HuH-7.5 (cell line): ENCODE measurements at places on chromosomes 11 and 22.

DNA sequence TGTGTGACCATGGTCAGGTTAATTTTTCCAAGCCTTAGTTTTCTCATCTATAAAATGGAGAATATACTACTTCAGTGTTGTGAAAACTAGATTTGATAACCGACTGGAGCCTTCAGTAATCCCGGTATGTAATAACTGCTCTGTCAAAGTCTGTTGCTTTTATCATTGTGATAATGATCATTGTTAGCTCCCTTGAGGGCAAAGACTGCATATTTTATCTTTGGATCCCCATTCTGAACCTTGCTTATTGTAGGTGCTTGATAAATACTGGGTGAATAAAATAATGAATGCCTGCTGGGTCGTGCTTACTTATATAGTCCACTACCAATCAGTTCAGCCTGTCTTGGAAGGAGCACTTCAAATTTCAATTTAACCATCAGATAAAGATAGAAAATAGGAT, 105.3 kb downstream of the ARFGAP2 start:
- no peak for DNase-seq

DNA sequence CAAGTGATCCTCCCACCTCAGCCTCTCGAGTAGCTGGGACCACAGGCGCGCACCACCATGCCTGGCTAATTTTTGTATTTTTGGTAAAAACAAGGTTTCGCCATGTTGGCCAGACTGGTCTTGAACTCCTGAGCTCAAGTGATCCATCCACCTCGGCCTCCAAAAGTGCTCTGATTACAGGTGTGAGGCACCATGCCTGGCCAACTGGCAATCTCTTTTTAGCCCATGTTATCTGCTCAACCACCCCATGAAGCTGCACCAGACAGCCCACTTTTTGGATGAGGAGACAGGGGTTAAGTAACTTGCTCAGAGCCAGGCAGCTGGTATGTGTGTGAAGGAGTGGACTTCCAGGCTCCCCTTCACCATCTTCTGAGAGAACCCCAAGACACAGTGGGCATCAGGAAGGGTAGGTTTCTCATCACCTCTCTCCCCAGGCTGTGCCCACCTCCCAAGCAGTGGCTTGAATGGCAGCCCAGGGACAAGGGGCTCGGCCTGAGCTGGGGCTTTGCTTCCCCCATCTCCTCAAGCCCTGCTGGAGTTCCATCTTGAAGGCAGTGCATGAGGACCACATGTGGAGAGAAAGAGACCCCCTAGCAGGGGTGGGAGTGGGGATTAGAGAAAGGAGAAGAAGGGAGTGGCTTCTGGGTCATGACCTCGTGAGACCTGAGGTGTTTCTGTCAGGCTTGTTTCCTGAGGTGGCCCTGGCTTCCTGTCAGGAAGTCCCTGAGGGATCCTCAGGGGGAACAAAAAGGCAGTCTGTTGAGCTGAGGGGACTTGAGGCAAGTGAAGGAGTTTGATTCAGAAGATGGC, 87.5 kb upstream of the PARVA start:
- DNase-seq, result no peak

- peak; percentile 70 for DNase-seq
Observed at GRCh38 chr11:134050541-134051383, 18.1 kb upstream of the JAM3 start.

GRCh38 chr22:19555651-19556050, 31.4 kb upstream of the CLDN5 start:
- no peak for DNase-seq

DNA sequence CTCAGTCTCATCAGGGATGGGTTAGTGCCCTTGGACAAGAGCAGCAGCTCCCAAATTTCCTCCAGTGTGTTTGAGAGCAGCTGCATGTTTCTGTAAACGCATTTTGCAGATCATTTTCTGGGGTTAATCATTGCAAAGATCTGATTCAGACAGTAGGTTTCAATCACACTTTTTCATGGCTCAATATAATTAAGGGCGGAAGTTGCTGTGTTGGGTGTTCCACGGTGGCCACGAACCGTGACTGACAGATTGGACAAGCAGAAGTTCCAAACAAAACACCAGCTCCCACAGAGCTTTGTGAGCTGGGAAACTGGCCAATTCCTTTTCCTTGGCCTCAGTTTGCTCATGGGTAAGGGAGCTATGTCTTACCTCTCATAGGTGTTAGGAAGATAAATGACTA, 8.4 kb upstream of the RASSF10 start:
- no peak for DNase-seq

DNA sequence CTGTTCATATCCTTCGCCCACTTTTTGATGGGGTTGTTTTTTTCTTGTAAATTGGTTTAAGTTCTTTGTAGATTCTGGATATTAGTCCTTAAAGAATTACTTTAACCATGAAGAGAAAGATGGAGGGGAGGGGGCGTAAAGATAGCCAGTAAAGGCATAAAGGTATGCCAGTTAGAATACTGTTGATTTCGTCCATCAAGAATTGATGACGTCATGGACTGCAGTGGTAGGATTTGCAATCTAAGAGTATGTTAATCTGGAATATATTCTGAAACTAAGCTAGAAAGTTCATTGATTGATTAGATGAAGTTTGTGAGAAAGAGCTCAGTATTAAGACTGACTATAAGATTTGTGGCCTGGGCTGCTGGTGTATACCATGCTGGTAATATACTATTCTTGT, 856.1 kb downstream of the NTM start:
- DNase-seq, result no peak

DNA sequence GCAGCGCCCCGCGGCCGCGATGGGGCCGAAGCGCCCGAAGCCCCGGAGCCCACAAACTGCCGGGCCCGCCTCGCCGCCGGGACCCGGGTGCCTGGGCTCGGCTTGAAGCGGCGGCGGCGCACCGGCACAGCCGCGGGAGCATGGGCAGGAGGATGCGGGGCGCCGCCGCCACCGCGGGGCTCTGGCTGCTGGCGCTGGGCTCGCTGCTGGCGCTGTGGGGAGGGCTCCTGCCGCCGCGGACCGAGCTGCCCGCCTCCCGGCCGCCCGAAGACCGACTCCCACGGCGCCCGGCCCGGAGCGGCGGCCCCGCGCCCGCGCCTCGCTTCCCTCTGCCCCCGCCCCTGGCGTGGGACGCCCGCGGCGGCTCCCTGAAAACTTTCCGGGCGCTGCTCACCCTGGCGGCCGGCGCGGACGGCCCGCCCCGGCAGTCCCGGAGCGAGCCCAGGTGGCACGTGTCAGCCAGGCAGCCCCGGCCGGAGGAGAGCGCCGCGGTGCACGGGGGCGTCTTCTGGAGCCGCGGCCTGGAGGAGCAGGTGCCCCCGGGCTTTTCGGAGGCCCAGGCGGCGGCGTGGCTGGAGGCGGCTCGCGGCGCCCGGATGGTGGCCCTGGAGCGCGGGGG, 346 bp downstream of the FJX1 start:
- peak; percentile 42 for DNase-seq

- no peak for DNase-seq
Observed at GRCh38 chr11:78039391-78039918, 16.4 kb upstream of the KCTD14 start.

DNA sequence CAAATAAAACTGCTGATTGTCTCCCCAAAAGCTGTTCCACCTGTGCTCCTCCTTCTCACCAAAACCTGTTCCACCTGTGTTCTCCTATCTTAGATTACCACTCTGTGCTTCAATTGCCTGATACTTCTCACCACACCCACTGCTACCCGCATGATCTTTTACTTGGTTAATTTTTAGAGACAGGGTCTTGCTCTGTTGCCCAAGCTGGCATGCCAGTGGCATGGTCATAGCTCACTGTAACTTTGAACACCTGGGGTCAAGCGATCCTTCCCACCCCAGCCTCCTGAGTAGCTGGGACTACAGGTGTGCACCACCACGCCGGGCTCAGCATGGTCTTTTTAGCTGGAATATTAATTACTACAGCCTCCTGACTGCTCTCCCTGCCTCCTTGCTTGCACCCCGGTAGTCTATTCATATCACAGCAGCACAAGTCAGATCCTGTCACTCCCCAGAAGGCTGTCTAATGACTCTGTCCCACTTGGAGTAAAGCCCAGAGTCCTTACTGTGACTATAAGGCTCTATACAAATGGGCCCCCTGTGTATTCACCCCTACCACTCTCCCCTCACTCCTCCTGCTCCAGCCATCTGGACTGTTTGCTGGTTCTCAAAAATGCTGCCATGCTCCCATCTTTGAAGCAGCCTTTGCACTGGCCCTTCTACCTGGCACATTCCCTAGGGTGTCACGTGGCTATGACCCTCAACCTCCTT, 3.5 kb downstream of the C11orf91 start:
- no peak for DNase-seq

- no peak for DNase-seq
Observed at GRCh38 chr11:116890193-116890592, 52.8 kb upstream of the APOA1 start.

DNA sequence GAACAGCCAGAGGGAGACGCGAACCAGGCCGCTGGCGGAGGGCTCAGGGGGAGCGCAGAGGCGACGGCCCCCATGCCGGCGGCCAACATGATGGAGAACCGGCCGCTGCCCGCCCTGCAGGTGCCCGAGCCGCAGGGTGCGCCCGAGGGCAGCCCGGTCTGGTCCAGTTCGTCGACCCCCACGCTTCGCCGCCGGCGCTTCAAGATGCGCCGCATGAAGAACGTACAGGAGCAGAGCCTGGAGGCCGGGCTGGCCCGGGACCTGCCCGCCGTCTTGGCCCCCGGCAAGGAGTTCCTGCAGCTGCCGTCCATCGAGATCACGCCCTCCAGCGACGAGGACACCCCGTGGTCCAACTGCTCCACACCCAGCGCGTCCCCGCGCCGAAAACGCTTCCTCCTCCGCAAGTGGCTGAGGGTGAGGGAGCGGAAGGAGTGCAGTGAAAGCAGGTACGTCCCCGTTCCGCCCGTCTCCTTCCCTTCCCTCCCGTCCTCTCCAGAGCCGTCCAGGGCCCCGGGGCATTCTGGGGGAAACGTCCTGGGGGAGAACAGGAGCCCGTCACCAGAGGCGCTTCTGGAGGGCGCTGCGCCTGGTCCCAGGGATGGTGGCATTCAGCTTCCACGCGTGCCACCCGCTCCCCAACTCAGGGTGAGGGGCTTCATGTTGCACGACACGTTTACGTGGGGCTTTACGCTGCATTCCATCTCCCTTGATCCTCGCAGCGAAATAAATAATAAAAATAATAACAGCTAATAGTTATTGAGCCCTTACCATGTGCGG, 840 bp downstream of the GRAMD1B start:
- DNase-seq, result no peak

DNA sequence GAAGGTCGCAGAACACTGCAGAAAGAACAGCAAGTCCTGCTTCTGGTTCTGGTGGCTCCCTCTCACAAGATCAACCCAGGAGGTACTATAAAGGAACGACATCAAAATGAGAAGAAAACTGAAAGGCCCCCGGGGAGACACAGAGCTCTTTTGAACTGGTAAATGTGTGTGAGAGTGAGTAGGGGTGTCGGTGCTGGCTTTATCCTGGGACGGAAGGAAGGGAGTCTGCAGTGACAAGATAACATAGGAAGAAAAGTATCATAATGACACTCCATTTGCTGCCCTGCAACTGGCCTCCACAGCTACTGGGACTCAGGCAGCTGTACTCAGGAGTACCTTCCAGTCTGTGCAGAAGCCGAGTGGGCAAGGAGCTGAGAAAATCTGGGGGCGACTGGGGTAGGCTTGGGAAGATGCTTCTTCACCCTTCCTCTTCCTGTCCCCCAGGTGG, 60.9 kb downstream of the ENTHD1 start:
- no peak for DNase-seq

GRCh38 chr11:8258784-8259183, 4.9 kb downstream of the LMO1 start:
- DNase-seq, result no peak

- DNase-seq, result no peak
Observed at GRCh38 chr11:69301081-69301454, 7.1 kb downstream of the MYEOV start.

DNA sequence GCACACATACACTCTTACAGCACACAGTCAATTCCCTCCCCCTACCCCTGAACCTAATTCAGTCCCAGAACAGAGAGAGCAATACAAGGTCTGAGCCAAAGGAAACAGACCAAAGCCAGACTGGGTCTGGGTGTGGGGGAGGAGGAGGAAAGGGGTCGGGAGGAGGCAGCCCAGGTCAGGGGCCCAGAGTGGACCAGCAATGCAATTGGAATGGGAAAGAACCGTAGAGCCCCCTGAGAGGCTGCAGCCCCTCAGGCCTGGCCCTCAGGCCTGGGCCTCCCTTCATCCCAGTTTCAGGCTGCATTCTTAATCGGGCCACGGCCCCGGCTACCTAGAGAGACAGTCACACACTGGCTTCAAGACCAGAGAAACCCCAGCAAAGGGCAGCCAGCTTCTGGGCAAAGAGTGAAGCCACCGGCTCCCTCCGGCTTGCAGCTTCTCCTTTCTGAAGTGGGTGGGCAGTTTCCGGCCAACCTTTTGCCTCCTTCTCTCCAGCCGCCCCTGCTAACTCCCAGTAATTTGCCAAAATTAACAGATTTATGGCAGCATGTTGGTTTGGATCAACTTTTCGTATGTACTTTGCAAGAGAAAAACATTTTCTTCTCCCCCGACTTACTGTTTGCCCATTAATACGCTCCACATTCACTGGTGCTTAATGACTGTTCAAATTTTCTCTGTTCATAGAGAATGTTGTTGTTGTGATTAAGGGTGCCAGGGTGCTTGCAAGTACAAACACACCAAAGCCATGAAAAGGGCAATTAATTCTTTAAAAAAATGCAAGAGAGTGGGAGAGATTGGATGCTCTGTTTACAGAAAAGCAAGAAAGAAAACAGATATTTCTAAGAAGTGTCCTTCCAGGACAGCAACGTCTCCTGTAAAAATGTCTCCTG, 488.3 kb downstream of the MN1 start:
- no peak for DNase-seq

GRCh38 chr11:21343204-21343603, 673.8 kb downstream of the NELL1 start:
- no peak for DNase-seq

- no peak for DNase-seq
Observed at GRCh38 chr11:23151819-23152218, 291.5 kb upstream of the CCDC179 start.

DNA sequence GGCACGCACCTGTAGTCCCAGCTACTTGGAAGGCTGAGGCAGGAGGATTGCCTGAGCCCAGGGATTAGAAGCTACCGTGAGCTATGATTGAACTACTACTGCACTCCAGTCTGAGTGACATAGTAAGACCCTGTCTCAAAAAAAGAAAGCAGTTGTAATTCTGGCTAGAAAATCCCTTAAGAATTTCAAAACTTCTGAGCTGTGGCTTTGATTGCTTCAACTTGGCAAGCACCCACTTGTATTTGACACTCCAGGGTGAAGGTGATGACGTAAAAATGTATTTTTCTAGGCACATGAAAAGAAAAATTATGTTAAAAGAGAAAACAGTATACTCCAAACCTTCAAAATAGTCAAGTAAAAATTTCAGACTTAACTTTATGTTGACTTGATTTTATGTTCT, 23.6 kb upstream of the ALKBH3 start:
- no peak for DNase-seq

GRCh38 chr11:70771099-70771885, 373.0 kb downstream of the CTTN start:
- DNase-seq, result no peak

GRCh38 chr22:44799077-44799945, 46.9 kb downstream of the ARHGAP8 start:
- no peak for DNase-seq

DNA sequence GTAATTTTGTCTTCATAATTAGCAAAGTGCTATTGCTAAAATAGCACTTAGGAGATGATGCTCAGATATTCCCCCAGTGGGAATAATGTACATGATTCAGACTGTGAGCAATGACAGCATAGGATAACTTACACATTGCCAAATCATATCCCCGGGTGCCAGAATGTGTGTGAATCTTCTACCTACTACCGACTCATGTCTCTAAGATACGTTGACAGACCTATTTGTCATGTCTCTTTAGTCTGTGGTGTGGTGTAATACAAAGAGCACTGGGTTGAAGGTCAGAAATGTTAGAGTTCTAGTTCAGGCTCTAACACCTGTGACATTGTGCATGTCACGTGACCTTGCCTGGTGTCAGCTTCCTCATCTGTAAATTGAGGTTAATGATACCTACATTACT, 31.0 kb upstream of the PICALM start:
- peak; percentile 43 for DNase-seq
